ENCODE measurements at places on chromosomes 1 and 21.
A peak's percentile ranks its signal among the peaks of the same experiment; 100 is the strongest.

GRCh38 chr1:24468685-24469316, 33.8 kb upstream of the RCAN3 start:
- no peak for DNase-seq

DNA sequence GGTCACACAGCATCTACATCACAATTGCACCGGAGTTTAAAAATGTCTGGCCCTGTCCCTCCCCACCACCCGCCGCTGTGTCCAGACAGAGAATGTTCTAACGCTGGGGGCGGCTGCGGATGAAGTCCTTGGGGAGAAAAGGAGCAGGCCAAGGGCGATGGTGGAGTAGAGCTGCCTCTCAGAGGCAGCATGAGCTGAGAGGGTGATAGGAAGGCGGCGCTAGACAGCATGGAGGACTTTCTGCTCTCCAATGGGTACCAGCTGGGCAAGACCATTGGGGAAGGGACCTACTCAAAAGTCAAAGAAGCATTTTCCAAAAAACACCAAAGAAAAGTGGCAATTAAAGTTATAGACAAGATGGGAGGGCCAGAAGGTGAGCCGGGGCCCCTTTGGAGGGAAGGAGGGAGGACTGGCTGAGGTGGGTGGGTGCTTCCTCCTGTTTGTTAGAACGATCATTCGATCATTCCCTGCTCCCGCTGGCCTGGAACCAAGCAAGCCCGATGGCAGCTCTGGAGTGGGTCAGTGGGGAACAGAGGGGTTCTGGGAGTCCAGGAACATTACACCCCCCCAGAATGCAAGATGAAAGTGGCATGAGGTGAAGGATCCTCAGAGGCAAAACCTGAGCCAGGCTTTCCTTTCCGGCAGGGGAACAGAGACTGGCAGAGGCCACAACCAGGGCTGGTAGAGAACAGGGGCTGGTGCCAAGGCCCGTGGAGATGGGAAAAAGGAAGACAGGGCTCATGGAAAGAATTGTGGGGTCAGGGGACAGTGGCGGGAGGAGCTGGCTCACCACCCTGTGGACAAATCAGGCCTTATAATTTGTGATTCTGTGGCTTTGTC, at the start of the genes FAM229A and TSSK3:
Gene FAM229A (minus strand): TSS at position 12 of the 840 bp plus-strand sequence. CDS start 394 bp downstream, outside the sequence.
Gene TSSK3 (plus strand): TSS at position 66 of the 840 bp plus-strand sequence. CDS start 163 bp downstream, at position 229.
- DNase-seq, result no peak

DNA sequence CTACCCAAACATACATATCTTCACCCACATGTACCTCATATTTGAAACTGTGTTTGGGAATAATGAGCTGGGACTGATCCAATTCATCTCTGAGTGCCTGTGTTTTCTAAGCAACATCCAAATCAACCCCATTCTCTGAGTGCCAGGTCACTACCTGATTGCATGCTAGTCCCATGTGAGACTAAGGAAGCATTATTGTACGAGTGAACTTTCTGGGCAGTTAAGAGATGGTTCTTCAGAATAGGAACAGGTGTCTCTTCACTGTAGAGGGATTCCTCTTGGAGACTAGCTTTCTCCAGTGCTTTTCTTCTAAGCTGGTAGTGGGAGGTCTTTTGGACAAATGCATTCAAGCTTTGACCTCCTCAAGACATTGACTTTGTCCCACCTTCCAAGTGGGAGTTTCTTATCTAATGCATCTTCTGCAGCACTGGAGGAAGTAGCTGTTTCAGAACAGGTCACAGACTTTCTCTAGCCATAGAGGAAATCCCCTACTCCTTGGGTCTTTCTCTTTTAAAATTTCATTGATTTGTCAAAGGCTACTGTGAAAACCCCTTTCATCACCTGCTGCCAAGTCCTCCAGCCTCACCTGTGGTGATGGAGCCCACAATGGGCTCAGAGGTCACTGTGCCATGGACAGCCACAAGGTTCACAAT, 172.0 kb upstream of the KIAA0040 start:
- DNase-seq, result no peak

GRCh38 chr1:68625624-68626023, 128.7 kb upstream of the DEPDC1 start:
- DNase-seq, result no peak

DNA sequence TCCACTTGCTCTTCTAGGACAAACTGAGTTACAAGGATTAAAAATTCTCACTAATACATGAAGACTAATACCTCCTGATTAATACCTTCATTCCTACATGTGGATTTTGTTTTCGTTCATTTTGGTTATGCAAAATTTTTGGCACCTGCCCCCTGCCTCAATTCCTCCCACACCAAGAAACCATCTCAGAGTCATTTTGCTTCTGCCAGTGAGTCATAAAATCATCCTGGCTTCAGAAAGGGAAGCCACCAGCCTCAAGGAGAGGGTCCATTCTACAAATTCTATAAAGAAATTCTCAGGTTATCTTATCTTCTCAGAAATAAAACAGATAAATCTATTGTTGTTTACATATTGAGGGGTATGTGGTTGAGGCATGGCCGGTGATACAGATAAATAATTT, 103.2 kb upstream of the COA6 start:
- no peak for DNase-seq

DNA sequence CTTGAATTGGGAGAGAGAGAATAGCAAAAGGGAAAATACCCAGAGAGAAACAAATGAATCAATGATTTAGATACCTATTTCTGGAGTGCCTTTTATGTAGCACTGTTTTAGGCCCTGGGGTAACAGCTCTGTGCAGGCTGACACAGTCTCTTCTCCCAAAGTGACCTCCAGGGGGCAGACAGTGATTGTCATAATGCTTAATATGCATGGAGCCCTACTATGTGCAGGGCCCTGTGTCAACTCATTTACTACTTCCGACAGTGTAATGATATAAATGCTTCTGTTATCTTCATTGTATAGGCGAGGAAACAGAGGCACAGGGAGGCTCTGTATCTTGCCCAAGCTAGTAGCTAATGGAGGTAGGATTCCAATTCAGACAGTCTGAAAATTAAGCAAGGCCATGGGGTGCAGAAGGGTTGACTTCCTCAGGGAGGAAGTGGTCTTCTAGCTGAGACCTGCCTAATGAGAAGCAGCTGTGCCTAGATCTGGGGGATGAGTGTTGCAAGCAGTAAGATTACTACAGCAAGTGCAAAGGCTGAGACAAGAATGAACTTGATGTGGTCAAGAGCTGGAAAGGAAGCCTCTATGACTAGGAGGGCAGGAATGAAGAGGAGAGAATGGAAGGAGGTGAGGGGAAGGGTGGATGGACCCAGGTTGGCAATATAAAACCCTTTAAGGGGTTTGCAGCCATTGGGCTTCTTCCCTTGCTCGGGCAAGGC, 16.2 kb upstream of the SERINC2 start:
- peak; percentile 97 for DNase-seq
